ENCODE measurements at places on chromosomes 2 and 18. TPM values are rescaled to one million over a fixed set of nuclear protein-coding genes. Genes with fewer than 3 reads are reported as not detected.

DNA sequence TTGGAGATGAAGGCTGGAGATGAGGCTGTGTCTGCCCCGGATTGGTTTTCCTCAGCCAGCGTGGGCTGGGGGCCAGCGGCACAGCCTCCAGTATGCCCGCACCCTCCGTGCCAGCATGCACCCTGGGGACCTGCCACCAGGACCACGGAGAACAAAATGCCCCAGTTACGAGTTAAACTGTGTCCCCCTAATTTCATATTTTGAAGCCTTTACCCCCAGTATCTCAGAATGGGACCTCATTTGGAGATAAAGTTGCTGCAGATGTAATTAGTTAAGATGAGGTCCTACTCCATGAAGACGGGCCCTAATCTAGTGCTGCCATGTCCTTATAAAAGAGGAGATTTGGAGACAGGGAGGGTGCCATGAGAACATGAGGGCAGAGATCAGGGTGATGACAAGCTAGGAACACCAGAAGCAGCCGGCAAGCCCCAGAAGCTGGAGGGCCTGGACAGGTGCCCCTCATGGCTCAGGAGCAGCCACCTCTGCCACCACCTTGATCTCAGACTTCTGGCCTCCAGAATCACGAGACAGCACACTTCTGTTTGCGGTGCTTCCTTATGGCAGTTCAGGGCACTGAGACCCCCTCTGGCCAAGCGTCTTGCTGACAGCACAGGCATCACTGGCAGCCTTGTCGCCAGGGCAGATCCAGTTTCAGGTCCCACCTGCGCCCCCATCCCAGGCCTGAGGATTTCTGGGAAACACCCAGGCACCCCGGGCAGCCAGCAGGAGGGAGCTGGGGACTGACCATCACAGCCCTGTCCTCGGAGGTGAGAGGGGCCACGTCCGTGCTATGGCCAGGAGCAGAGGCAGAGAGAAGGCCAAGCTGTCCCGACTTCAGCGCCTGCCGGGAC, 29.4 kb downstream of the KIF1A start:
- no peak for DNase-seq

DNA sequence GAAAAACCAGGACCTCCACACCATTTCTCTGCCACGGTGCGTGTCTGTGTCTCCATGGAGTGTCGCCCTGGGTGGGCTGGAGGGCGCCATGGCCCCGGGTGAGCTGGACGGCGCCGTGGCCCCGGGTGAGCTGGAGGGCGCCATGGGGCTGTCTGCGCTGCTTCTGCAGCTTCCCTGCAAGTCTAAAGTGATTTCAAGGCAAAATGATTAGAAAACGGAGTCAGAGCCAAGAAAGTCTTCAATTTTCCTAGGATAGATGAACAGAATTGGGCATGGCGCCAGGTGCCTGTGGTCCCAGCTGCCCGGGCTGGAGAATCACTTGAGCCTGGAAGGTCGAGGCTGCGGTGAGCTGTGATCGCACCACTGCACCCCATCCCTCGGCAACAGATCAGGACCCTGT, 27.7 kb upstream of the NFATC1 start:
- no peak for DNase-seq

DNA sequence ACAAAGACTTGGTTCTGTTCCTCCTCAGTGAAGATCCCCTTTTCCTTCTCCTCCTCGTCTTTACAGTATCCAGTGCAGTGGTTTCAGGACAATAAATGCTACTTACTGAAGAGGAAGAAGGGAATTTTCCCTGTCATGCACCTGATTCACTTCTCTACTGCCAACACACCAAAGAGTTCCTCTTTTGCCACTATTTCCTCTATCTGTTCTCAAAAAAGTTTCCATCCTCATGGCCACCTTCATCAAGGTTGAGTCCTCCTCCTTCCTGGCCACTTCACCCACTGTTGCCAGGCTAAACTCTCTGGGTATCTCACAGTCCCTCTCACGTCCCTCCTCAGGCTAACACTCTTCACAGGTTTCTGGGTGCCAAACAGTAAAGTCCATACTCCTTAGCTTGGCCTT, 41.7 kb downstream of the PLEKHM3 start:
- DNase-seq = no peak

GRHL1 gene
- 5.1 TPM for polyA plus RNA-seq

DNA sequence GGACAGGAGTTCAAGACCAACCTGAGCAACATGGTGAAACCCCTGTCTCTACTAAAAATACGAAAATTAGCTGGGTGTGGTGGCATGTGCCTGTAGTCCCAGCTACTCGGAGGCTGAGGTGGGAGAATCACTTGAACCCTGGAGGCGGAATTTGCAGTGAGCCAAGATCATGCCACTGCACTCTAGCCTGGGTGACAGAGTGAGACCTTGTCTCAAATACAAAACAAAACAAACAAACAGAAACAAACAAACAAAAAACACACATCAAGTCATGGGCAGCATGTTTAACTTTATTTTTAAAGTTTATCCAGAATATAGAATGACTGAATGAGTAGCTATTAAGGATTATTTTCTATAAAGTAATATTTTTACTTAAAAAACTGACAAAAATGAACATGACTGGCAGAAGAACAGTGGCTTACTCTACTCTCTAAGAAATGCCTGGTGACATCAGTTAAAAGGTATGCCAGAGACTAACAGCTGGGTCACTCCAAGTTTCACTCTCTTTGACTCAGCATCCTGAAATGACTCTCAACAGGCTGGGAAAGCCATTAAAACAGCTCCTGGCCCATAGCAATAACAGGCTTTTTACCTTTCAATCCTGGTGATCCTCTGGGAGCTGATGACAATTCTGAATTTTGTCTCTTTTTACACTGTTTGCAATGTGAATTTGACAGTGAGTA, 281.6 kb upstream of the STON1 start:
- peak; percentile 54 for DNase-seq

- DNase-seq = no peak
Measured at GRCh38 chr2:165636959-165637358, 157.1 kb downstream of the GALNT3 start.

- DNase-seq = no peak
Measured at GRCh38 chr2:24022324-24022974, 12.6 kb downstream of the MFSD2B start.

ST8SIA3 gene
- not detected for polyA plus RNA-seq

GRCh38 chr2:207655000-207655399, 29.8 kb upstream of the METTL21A start:
- no peak for DNase-seq

GRCh38 chr2:40546439-40547191, 94.7 kb upstream of the SLC8A1 start:
- no peak for DNase-seq

DNA sequence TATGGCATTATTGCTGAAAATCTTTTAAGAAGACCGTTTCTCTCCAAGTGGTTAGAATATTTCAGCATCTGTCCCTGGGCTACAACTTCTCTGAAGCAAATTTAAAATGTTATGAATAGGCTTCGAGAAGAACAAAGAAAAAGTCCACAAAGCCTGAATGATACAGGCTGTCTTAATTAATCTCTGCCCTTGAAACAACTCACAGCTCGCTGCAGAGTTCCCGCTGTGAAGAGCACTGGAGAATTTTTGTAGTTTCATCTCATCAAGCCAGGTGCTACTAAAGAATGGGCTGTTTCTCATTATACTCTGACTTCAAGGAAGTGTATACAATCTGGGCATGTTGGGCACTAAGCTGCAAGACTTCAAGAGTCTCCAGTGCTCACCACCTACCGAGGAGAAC, 67.6 kb downstream of the LAMA1 start:
- no peak for DNase-seq

INSIG2 gene
- 26.7 TPM for polyA plus RNA-seq

- no peak for DNase-seq
Measured at GRCh38 chr2:39618736-39619135, 47.0 kb upstream of the TMEM178A start.

DNA sequence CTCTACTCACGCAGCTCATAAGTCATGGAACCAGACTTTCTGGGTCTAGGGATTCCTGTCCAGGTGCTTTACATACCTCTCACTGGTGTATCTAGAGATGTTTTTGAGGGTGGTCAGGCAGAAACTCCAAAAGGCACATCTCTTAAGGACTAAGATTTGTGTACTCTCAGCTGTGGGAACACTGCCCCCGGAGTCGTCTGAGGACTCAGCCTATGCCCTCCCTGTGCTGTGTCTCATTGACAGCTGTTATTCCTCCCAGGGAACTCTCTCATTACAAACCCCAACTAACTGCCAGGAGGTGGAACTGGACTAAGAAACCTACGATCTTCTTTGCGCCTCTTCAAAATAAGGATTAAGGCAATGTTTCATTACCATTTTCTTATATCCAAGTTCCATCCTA, 293.9 kb upstream of the DLGAP1 start:
- DNase-seq = no peak

DNA sequence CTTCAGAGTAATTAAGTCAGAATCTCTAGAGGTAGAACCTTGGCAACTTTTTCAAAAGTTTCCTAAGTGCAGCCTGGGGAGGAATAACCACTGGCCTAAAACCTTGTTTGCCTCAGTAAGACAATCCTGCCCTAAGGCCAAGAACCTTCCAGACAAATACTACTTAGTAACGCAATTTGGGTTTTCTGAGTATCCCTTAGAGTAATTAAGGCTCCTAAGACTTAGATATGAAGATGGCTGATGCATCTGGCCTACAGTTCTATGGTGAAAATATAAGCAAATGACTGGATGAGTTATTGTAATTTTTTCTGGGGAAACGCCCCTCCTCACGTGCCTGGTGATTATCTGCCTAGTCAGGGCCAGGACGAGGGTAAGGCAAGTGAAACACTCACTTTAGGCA, 95.7 kb upstream of the DLX2 start:
- no peak for DNase-seq

GRCh38 chr2:178117725-178118124, 5.5 kb downstream of the RBM45 start:
- no peak for DNase-seq

GRCh38 chr2:2495606-2496005, 164.5 kb upstream of the MYT1L start:
- DNase-seq = no peak

DNA sequence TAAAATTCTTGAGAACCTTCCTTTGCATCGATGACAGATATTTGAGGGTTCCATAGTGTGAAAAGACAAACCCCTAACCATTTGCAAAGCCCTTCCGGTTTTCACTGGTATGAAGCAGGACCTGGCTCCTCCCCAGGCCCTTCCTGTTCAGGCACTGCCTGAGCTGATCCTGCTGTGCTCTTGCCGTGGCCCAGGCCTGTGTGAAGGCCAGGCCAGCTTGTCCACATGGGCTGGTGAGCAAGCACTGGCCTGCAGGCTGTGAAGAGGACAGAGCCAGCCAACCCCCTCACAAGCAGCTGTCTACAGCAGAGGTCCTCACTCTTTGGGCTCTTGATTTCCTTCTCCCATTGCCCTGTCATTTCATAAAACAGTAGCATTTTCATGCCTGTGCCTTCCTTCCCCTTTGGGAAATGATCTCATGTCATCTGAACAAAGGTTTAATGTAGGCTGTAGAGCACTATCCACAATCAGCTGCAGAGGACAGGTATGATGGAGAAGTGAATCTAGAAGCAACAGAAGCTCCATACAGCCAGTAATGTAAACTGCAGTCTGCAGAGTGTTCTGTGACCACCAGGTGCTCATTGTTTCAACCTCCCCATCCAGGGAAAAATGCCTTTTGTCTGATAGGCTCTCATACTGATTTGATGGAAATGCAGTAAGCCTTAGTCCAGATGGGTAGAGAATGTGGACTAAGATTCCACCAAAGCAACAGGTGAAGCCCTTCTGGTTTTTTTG, 19.8 kb downstream of the MPHOSPH10 start:
- no peak for DNase-seq

ABHD1 gene
- 1.4 TPM for polyA plus RNA-seq

NPPC gene
- polyA plus RNA-seq = 0.73 TPM

DNA sequence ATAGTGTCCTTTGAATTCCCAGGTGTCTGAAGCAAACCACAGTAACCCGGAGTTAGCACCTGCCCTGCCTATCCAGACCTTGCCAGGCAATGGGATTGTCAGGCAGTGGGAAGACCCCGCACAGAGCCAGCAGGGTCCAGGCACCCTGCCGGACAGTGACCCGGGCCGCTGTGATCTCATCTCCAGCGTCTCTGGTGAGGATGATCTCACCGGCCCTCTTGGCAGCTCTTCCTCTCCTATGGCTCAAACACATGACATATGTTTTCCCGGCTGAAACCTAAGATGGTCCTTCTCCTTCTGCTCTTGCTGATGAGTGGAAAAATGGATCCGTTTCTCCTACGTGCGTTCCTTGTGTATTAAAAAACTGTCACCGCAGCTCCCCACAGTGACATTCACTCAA, 75.1 kb downstream of the ACOXL start:
- DNase-seq = no peak

GRCh38 chr2:186033541-186033940, 294.9 kb downstream of the FSIP2 start:
- DNase-seq = no peak

EGR4 gene
- polyA plus RNA-seq = not detected

DNA sequence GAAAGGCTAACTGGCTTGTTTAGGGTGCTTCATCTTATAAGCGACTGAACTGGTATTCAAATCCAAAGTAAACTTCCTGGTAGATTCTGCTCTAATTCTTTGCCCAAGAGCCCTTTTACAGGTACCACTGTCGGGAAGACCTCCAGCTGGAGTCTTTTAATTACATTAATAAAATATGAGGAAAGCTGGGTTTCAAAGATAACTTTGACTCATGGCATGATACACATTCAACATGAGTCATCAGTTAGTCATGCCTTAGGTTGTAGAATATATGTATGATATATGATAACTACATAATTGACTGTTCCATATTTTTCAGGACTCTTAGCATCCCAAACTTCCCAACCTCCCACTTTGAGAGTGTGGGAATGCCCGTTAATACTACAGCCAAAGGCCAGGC, 32.3 kb downstream of the ZCCHC2 start:
- no peak for DNase-seq

- DNase-seq = no peak
Measured at GRCh38 chr18:45625596-45625995, 10.3 kb downstream of the SLC14A2 start.

REG3G gene
- polyA plus RNA-seq = 0.14 TPM

TRAPPC8 gene
- polyA plus RNA-seq = 58.6 TPM

DNA sequence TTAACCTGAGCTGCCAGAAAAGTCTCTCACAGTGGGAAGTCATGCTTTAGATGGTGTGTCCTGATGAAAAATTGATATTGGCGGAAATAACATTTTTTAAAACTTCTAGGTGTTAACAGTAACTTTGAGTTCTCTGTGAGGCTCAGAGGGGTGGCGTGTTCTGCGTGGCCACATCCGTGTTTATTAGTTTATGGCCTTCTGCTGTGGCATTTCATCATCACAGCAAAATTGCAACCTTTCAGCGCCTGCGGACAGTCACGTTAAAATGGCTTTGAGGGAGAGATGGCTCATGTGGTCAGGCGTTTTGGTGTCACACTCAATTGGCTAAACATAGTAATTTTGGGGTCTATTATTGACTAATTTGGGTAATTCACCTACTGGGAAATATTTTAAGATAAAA, 42.4 kb downstream of the KLHL29 start:
- no peak for DNase-seq

DNA sequence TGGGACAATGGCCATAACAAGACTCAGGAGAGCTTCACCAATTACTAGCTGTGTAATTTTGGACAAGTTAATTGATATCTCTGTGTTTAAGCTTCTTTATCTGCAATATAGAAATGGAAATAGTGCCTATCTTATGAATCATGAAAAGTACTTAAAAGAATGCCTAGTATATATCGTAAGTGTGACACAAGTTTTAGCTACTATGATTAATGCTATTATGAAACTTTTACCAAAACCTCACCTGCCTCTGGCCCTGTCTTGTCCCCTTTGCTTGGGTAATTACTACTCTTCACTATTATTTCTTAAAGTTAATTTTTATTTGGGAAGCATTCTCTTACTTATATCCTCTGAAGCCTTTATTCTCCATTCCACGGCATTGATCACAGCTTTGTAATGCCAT, 75.0 kb upstream of the NETO1 start:
- DNase-seq = no peak

EML4 gene
- polyA plus RNA-seq = 126 TPM

Data from renal pelvis (tissue), 12 donors.